Stimulated activated CD4-positive, alpha-beta T cell treated with anti-CD3 and anti-CD28 coated beads, Interleukin-4, amount 100 ng/mL, for 24 hours (primary cell): ENCODE measurements at places on chromosomes 1 and 21.

GRCh38 chr1:185159966-185160365, 3.0 kb downstream of the SWT1 start:
- DNase-seq = no peak

- no peak for DNase-seq
Observed at GRCh38 chr1:116855773-116856201, 53.9 kb upstream of the PTGFRN start.

DNA sequence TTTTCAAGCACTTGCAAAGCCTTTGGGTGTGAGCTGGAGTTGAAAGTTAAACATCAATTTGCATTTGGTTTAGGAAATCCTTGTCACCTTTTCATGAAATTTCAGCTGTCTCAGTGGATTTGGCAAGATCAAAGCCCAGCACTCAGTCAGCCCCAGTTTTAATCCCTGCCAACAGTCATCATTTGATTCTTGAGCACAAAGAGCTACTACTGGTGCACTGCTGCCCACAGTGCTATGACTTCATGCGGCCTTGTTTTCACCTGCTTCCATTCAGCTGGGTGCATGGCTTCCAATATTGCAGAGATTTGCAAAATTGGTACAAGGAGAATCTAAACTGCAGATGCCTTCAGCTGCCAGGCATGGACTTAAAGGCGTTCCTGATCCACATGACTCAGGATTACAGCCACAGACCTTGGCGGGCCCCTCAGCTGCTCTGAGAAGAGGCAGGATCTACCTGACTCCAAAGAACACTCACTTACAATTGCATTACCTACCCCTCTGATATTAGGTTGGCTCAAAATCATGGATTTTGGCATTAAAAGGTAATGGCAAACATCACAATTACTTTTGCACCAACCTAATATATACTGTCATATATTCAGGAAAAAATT, 259.1 kb downstream of the DSCAM start:
- no peak for DNase-seq

DNA sequence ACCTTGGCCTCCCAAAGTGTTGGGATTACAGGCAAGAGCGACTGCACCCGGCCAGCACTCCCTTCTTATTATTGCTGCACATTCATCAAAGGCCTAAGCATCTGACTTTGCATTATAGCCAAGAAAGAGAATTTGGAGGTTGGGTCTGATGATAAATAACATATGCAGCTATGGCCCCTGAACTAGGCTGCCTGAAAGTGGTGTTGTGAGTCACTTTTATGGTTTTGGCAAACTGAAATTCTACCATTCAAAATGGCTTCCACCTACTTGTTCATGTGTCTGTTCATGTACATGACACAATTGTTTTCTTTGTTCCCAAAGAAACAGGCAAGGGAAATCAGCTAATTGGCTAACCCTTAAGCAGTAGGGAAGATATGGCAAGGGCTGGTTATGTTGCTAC, 25.0 kb upstream of the UAP1 start:
- no peak for DNase-seq

DNA sequence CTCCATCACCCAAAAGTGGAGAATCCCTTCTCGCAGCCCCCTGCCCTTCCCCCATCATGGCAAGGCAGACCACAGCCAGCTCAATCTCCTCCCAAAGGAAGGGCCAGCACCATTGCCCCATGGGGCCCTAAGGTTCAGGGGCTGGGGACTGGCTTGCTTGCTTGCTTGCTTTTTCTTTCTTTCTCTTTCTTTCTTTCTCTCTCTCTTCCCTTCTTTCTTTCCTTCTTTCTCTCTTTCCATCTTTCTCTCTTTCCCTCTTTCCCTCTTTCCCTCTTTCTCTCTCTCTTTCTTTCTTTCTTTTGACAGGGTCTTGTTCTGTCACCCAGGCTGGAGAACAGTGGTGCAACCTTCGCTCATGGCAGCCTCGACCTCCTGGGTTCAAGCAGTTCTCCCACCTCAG, 38.1 kb upstream of the CAMK1G start:
- no peak for DNase-seq

DNA sequence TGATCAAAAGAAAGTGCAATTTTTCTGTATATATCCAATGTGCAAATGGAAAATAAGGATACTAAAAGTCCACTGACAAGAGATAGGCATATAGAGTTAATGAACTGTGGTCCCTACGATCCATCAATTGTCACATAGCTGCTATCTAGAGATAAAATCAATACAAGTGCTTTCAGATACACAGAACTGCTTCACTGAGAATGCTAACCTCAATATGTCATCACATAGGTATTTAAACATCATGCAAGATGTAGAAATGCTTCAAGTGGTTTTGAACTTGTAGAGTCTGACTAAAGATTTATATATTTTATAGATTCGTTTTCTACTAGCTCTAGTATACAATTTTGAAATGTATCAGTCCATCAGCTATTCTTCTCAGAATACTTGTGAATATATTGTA, 1604.7 kb downstream of the PLA2G4A start:
- no peak for DNase-seq

GRCh38 chr21:44370027-44370735, 16.8 kb downstream of the TRPM2 start:
- no peak for DNase-seq
